SJCRH30 (cell line): ENCODE measurements at places on chromosomes 16 and 17. TPM values are rescaled to one million over a fixed set of nuclear protein-coding genes. Genes with fewer than 3 reads are reported as not detected.

Gene CDT1
- total RNA-seq: 24.3 and 27.2 TPM in 2 replicates

Gene SLFN12L
- total RNA-seq: not detected in 2 replicates

Gene MT1M
- total RNA-seq: not detected in 2 replicates

Gene USP7
- 83.7 and 91.7 TPM in 2 replicates for total RNA-seq

- no peak for DNase-seq
These were observed 2.5 kb upstream of the METRNL start for GRCh38 chr17:83076938-83077337.

GRCh38 chr17:34363183-34363661 is at the start of gene CCL1:
Gene CCL1 (minus strand): TSS chr17:34363233. CDS start chr17:34363161, 72 bp downstream.
- DNase-seq: no peak

GRCh38 chr17:59826706-59827453 is 65.9 kb downstream of the TUBD1 start:
- DNase-seq: no peak

GRCh38 chr16:10921536-10922327 is 20.5 kb downstream of the DEXI start:
- DNase-seq: no peak

DNA sequence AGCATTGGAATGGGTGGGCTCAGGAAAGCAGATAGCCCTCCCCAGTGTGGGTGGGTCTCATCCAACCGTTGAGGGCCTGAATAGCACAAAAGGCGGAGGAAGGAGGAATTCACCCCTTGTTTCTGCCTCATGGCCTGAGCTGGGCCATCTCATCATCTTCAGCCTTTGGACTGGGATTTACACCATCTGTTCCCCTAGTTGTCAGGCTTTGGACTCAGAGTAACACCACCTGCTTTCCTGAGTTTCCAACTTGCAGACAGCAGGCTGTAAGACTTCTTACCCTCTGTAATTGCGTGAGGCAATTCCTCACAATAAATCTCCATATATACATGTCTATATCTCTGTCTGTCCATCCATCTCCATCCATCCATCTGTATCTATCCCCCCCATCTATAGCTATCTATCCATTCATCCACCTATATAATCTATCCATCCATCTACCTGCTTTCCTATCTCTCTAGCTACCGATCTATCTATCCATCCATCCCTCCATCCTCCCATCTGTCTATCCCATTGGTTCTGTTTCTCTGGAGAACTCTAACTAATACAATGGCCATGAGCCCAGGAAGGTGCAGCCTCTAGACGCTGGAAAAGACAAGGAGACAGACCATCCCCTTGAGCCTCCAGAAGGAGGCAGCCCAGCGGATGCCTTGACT is 21.3 kb downstream of the DNAH17 start:
- peak; percentile 67 for DNase-seq

GRCh38 chr16:3838600-3839401 is 41.7 kb downstream of the CREBBP start:
- no peak for DNase-seq

DNA sequence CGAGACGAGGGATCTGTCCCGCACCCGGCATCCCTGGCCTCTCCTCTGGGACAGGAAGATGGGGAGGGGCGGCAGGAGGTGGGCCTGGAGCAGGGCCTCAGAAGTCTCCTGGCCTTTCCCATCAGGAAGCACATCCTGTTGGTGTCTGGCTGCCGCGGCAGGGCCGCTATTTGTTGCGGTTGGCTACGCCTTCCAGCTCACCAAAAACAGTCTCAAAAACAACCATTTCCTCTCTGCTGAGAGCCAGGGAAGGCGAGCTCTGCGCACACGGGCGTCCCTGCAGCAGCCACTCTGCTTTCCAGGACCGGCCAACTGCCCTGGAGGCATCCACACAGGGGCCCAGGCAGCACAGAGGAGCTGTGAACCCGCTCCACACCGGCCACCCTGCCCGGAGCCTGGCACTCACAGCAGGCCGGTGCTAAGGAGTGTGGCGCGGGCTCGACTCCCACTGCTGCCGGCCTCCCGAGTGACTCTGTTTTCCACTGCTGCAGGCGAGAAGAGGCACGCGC is at the start of gene TMEM204:
TSS of gene TMEM204 (plus strand) at position 224 of the 509 bp plus-strand sequence. CDS start 610 bp downstream, outside the sequence.
- DNase-seq: peak; percentile 66

- DNase-seq: no peak
These were observed 109.7 kb upstream of the NUDT7 start for GRCh38 chr16:77612596-77612995.
